ENCODE measurements at places on chromosomes 12 and 14. TPM values are rescaled to one million over a fixed set of nuclear protein-coding genes. Genes with fewer than 3 reads are reported as not detected.

DNA sequence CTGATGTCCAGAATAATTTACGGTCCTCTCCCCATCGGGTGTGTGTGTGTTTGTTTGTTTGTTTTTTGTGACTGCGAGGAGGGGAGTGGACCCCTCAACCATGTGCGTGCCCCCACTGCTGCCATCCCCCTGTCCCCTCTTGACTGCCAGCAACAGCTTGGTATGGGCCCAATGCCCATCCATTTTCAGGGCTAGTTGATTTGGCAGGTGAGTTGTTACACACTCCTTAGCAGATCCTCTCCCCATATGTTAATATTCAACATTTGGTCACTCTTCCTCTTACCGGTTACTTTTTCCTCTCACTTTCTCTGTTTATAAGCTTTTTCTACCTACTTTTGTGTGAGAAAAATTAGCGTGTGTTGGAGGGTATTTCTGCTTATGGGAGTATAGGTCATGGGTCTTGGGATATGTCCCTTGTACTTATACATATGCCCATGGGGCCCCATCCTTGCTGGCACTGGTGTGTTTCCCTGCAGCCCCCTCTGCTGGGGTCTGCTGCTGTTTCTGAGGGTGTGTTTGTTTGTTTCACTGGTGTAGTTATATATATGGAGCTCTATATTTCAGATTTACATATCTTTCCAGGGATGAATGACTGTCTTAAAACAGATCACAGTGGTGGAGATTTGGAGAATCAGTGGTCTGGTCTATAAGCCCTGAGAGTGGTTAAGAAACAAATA is 33.8 kb downstream of the ZFHX2 start:
- H3K4me1 ChIP-seq, result no peaks in the 10 kb centered on the region
- H3K27me3 ChIP-seq, result peaks cover 6% of the 10 kb centered on the region
- no peak overlapping the region for H3K4me3 ChIP-seq
- no peak overlapping the region for H3K27ac ChIP-seq
- DNase-seq, result no peak
- no peaks in the 10 kb centered on the region for H3K36me3 ChIP-seq

DNA sequence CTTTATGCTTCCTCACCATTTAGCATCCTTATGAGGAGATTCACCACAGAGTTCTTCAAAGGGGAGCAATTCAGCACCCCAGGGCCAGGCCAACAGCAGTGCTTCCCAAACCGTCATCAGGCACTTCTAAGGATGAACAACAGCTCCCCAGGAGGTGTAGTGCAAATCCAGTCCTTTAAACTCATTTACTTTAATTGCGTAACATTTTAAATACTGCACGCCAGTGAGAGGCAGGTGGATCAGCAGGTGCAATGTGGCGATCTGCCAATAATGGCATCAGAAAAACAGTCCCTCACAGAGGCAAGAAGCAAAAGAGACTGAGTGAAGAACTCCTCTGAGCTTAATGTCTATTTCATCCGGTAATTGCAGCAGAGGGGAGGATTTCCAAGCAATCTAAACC is 770.9 kb upstream of the FOXG1 start:
- H3K27ac ChIP-seq, result no peak overlapping the region
- DNase-seq, result no peak
- no peaks in the 10 kb centered on the region for H3K27me3 ChIP-seq
- no peak overlapping the region for H3K4me3 ChIP-seq
- no peaks in the 10 kb centered on the region for H3K36me3 ChIP-seq

Gene OR6C2
- polyA plus RNA-seq, result not detected

Gene MDM1
- 7.5 TPM for polyA plus RNA-seq

- H3K27ac ChIP-seq, result no peak overlapping the region
- H3K27me3 ChIP-seq, result no peaks in the 10 kb centered on the region
- no peak for DNase-seq
- H3K36me3 ChIP-seq, result peaks cover 13% of the 10 kb centered on the region
Observed at GRCh38 chr12:133057446-133057845, 20.1 kb downstream of the ZNF84 start.

Gene CLECL1
- not detected for polyA plus RNA-seq

DNA sequence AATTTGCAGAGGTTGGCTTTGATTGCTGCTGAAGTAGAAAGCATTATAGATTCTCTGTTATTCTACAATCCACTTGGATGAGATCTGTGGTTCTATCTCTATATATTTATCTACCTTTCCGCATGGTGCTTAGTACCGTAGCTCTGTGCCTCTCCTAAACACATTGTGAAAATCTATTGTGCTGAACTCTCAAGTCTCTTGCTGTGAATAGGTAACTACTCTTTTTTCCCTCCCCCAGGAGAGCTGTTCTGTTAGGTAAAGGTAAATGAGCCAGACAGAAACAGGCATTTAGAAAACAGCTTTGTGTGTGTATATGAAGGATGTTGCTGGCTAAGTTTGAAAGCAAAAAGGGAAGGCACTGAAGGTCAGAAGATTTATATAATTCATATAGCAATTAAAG is 112.6 kb downstream of the BRMS1L start:
- DNase-seq, result no peak
- H3K36me3 ChIP-seq, result no peaks in the 10 kb centered on the region
- H3K27me3 ChIP-seq, result no peaks in the 10 kb centered on the region
- no peak overlapping the region for H3K4me3 ChIP-seq
- no peak overlapping the region for H3K27ac ChIP-seq

DNA sequence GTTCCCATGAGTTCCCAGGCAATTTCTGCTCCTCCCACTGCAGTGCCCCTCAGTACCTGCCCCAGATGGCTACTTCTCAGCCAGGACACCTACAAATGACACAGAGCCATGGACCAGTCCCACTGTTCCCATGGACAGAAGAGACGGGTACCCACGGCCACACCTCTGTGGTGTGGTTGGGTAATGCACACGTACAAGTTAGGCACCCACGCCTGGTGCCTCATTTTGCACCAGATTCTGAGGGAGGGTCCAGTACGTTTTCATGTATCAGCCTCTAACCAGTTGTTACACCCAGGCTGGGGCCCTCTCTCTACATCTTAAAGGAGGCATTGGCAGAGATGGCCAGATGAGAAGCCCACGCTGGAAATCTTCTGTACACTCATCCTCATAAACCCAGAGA is 114.0 kb downstream of the DICER1 start:
- DNase-seq, result no peak
- H3K27ac ChIP-seq, result no peak overlapping the region
- no peak overlapping the region for H3K4me3 ChIP-seq

Gene PIANP
- polyA plus RNA-seq, result not detected

GRCh38 chr14:93033983-93034670 is 81.6 kb downstream of the ITPK1 start:
- no peak overlapping the region for H3K4me3 ChIP-seq
- H3K4me1 ChIP-seq, result peaks cover 48% of the 10 kb centered on the region
- no peaks in the 10 kb centered on the region for H3K27me3 ChIP-seq
- no peak for DNase-seq
